ENCODE measurements at places on chromosomes 1 and 21. TPM values are rescaled to one million over a fixed set of nuclear protein-coding genes. Genes with fewer than 3 reads are reported as not detected.

C1orf185 gene
- polyA plus RNA-seq: not detected

- no peak for DNase-seq
Measured at GRCh38 chr1:111733992-111734341, 5.2 kb downstream of the INKA2 start.

DNA sequence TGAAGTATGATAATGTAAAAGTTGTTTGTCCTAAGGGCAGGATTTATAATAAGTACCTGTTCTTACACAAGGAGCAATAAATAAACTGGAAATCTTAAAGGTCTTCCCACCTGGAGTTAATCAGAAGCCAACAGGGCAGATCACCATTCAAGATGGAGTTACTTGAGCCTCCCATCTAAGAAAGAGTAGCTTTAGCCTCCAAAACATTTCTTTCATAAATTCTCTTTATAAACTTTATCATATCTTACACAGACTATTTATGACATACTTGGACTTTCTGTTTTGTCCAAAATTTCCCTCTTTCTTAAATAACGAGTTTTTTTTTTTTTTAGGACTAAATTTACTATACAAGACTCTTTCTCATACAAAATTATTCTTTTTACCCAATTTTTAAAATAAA lies 18.5 kb downstream of the OR2T1 start:
- DNase-seq: no peak

GRCh38 chr1:92476071-92476631 lies 10.6 kb downstream of the GFI1 start:
- DNase-seq: peak; percentile 64

- DNase-seq: no peak
Measured at GRCh38 chr1:167689567-167689920, 32.2 kb upstream of the MPZL1 start.

DNA sequence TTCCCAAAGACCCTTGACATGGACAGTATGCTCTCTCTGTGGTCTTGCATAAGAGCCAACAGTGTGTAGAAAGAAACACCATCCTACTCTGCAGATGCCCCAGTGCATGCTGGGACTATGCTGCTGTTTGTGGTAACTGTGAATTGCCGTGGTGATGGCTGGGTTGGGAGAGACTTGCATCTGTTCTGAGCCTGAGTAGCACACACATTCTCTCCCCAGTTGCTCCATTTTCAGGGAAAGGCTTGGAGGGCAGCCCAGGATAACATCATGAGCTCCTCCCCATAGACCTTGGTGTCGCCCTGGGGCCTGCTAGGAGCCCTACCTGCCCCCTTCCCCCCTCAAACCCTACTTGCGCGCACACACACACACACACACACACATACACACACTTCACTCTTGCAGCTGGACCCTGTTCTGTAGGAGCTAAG lies 120.9 kb upstream of the IPO9 start:
- no peak for DNase-seq

DNA sequence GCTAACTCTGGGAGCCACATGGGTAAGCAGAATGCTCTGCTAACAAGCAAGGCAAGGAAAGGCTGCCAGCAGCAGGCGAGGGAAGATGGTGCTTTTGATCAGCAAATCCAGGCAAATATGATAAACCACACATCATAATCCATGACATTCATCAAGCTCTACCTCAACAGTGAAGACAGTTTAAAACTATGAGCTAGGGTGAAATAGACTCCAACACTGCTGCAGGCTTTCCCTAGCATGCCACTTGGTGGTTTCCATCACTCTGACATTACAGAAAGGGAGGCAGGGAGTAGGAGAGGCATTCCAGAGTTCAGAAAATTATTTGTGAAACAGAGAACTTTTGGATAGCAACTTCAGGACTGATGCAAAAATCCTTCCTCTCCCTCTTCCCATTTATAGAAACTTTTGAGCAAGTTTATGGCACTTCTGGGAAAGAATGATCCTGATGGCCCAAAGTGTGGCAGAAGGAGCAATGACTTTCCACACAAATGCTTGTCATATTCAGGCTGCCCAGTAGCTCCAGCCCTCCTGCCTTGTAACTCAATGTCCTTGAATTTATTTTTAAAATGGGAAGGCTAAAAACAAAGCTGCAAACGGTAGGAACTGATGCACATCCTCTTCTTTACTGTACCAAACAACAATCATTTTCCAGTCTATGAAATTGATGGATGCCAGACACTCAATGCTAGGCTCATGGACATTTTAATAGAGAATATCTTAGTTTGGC lies 70.8 kb downstream of the SMYD2 start:
- DNase-seq: no peak

- no peak for DNase-seq
Measured at GRCh38 chr1:197763307-197763706, 12.0 kb downstream of the DENND1B start.

SPRR3 gene
- not detected for polyA plus RNA-seq

UTS2 gene
- not detected for polyA plus RNA-seq

SEMA4A gene
- polyA plus RNA-seq: 0.24 TPM

DNA sequence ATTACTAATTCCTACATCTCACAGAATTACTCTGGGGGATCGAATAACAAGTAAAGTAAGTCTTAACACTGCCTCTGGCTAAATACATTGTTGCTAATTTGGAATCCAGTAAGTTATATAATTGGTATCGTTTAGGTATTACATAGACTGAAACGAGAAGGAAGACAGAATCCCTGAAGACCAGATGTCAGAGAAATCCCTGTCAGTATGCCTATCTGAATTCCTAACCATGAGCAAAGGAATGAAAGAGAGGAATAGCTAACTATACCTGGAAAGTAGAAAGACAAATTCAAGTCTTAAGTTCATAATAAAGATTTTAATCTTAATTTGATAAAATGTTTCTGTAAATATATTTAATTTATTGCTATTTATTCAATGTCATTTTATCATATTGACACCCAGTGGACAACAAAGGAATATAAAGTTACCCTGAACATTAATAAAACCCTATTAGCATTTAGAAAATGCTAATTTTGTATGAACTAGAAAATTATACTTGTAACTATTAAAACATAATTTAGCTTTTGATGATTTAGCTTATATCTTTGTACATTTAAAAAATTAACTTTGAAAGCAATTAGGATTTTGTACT lies 11.4 kb downstream of the DEPDC1 start:
- no peak for DNase-seq

DNA sequence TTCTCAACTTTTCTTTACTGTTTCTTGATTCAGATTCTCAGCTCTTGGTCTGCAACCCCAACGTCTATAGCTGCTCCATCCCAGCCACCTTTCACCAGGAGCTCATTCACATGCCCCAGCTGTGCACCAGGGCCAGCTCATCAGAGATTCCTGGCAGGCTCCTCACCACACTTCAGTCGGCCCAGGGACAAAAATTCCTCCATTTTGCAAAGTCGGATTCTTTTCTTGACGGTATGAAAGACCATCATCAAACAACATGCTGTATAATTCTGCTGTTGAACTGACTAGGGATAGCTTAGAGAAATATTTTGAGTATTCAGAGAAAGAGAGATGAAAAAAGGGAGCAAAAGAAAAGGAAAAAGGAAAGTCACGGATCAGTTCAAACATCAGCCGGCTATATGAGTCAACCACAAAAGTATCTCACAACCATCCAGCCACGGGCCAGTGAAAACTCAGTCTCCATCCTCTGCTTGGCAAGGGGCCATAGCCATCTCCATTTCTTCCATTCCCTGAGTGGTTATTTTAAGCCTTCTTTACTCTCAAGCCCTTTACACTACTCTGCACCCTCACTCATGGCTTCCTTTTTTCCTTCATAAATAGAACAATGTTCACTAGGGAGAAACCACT lies 14.1 kb downstream of the DNASE2B start:
- DNase-seq: no peak

SPATA6 gene
- polyA plus RNA-seq: 2.4 TPM

DNA sequence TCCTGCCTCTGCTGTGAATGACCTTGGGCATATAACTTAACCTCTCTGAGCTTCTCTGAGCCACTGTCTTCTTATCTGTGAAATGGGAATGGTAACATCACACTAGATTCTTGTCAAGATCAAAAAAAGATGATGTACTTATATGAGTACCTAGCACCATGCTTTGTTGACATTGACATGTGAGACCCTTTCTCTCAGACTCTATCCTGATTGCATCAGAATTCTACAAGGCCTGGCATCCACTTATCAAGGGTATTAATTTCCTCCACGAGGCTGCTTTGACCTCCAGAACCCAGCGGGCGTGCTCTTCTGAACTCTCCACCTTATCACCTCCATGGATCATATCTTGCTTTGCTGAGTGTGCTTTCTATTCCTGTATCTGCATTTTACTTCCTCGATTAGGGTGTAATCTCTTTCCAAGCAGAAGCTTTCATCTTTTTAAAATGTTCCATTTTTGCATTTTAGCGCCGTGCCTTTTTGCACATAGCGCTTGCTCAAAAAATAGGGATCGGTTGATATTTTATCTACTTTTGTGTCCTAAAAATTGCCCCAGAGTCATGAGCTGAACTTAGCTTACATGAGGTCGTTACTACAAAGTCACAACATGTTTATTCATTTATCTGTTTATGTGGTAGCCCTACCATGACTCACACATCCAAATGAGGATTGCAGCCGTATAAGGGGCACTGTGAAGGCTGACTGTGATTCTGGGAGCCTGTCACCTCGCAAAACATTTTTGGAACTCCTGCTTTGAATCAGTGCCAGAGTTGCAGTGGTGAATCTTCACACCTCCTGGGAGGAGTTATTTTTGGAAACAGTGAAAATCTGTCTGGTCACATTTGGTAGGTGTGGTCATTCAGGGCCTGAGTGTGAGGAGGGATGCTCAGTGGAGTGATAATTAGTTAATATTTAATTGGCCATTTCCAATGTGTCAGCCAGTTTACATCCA lies 63.2 kb downstream of the IER5 start:
- no peak for DNase-seq

DNA sequence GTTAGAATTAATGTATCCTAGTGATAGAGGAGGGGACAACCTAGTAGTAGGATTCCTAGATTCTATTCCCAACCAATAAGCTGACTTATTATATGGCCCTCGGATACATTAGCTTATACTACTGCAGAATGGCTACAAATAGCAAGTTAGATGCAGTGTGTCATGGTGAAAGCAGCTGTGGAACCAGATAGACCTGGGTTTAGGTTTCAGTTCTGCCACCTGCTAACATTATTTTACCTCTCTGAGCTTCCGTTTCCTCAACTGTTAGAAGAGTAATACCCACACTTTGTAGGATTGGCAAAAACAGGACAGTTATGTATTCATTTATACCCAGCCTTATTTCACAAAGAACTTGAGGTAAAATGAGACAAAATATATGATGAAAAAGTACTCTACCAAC lies 21.6 kb upstream of the MAGOH start:
- no peak for DNase-seq

DNA sequence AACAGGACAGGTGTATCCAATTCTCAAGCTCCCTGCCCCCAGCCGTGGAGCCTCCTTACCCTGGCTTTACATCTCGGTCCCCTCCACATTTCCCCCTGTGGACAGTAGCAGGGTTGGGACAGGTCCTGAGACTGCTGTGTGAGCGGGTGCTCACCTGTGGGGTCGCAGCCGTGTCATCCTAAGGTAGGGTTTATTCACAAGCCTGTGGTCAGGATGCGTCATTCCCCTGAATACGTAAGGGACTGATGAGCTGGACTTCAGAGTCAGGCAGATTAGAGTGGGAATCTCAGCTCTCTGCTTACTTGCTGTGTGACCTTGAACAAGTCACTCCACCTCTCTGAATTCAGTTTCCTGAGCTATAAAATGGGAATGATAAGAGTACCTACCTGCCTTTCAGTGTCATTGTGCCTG lies 17.7 kb downstream of the ZNF362 start:
- DNase-seq: no peak

NEK2 gene
- polyA plus RNA-seq: 0.11 TPM

DNA sequence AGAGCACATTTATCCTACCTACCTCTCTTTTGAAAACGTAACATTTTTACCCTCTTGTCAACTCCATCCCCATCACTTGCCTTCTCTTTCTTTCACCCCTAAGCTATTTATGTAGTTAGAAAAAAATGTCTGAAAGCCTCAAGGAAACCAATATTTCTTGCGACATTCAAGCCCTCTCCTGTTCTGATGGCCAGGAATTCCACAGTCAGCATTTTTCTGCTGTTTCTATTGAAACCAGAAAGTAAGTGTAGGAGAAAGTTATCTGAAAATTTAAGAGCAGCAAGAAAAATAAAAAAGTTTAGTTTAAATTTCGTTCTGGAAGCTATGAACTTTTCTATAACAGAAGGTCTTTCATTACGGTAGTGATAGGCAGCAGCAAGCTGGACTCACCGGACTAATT lies 247.6 kb upstream of the PBX1 start:
- DNase-seq: no peak

TAL1 gene
- polyA plus RNA-seq: not detected

- no peak for DNase-seq
Measured at GRCh38 chr1:36653850-36654249, 171.1 kb upstream of the CSF3R start.

DNA sequence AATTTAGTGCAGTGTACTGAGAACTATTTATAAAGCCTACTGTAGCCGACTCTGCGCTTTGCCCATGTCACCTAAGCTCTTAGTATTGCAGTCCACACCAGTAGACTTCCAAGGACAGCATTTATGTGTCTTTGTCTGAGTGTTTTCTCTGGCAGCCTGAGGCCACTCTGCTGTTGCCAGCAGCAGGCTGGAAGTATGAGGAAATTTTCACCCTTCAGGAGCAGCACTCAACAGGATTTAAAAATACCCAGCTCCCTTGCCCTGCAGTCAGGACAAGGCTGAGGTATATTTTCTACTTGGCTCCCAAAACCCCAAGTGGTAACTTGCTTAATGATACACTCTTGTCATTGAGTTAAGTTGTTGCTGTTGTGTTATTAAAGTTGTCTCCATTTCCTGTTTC lies 230.1 kb downstream of the SRGAP2C start:
- DNase-seq: no peak

DNA sequence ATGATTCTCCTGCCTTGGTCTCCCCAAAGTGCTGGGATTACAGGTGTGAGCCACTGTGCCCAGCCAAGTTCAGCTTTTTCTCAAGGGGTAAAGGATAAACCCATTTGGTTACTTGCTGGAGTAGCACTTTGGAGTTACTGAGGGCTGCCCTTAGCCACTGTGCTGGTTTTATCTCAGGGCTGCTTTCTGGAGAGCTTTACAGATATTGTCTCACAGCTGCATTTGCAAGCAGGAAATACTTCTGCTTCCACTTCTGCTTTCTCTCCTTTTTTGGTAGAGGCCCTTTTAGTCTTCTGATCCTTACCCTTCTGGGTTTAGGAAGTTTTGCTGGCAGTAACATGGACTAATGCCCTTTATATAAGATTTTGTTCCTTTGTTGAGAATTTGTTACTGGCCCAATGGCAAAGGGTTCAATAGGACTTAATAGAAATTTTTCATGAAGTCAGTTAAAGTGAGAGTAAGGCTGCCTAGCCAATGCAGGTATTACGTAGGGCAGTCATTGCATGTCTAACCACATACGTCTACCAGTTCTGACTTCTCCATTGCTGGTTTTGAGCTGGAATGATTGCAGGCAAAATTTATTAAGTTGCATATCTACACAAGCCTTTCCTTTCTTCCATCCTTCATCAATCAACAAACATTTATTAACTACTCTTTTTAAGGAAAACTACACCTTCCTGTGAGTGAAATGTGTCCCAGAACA lies 24.4 kb downstream of the CAP1 start:
- peak; percentile 17 for DNase-seq

ADAMTSL4 gene
- 0.14 TPM for polyA plus RNA-seq

CD55 gene
- polyA plus RNA-seq: 185 TPM
